Fibroblast of the aortic adventitia (primary cell): ENCODE measurements at places on chromosomes 7 and 10. TPM values are rescaled to one million over a fixed set of nuclear protein-coding genes. Genes with fewer than 3 reads are reported as not detected.

Gene CFAP69
- total RNA-seq, result 3.2 and 6.4 TPM in 2 replicates

Gene ERVW-1
- not detected in 2 replicates for total RNA-seq

Gene SSC4D
- 0.36 and 1.5 TPM in 2 replicates for total RNA-seq

Gene SLC39A12
- not detected in 2 replicates for total RNA-seq

- DNase-seq, result peak; percentile 19
These were observed 4.3 kb downstream of the SLC29A3 start for GRCh38 chr10:71323407-71323806.

- peak; percentile 63 for DNase-seq
These were observed 22.0 kb downstream of the CRPPA start for GRCh38 chr7:16399265-16399831.

DNA sequence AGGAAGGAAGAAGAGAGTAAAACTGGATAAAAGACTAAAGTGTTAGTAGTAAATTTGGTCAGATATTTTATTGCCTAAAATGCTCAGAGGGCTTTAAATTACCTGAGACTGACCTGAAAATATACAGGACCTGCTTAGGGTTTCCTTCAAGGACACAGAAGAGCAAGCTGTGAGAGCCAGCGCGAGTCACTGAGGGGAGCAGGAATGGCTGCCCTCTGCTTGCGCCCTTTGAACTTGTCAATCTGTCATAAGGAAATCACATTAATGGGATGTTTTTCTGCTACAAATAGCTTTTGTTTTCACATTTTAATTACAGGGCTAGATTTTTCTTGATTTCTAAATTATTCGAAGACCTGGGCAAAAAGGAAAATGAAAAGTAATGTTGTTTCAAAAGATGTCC lies 26.9 kb downstream of the DNAJB9 start:
- no peak for DNase-seq

DNA sequence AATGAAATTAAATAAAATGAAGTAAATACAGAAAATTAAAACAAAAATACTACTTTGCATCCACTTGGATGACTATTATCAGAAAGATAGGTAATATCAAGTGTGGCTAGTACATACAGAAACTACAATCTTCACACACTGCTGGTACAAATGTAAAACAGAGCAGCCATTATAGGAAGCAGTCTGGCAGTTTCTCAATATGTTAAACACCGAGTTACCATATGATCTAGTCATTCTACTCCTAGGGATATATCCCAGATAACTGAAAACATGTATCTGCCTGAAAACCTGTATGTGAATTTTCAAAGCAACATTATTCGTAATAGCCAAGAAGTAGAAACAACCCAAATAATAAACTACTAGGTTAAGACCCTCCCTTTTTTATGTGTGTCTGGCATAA lies 33.4 kb downstream of the LARP4B start:
- DNase-seq, result no peak

Gene UCN3
- total RNA-seq, result not detected in 2 replicates

DNA sequence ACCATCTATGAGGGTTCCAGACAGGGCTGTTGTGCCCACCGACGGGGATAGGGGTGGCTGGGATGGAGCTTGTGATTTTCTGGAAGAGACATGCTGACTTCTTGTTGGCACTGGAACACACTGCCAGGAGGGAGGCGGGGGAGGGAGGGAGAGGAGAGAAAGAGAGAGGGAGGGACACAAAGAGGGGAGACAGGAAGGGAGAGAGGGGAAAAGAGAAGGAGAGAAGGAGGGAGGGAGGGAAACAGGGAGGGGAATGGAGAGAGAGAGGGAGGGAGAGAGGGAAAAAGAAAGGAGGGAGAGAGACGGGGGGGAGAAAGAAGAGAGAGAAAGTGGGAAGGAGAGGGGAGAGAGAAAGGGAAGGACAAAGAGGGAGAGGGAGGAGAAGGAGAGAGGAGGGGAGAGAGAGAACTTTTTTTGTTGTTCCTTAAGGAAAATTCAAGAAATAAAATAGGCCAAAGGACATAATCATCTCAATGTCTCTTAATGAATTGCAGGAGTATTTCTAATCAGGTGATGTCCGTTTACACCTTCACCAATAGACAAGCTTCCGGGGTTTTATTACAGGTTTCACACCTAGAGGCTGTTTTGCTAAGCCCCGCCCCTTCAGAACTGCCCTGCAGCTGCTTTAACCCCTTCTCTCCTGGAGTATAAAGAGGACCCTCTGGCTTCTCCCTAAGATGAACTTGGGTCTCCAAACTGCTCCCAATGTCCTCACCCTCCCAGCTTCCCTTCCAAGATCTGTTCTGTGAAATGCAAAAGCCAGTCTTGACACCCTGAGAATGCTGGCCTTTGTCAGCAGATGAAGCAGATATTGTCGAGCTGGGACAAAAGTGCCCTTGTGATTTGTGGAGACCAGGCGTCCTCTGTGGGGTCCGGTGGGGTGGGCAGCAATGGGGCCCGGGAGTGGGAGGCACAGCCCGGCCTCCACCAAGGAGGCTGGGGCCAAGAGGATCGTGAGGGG lies 82.0 kb upstream of the GTF2IRD1 start:
- no peak for DNase-seq

- no peak for DNase-seq
These were observed 105.6 kb downstream of the ZNF22 start for GRCh38 chr10:45106236-45106856.

DNA sequence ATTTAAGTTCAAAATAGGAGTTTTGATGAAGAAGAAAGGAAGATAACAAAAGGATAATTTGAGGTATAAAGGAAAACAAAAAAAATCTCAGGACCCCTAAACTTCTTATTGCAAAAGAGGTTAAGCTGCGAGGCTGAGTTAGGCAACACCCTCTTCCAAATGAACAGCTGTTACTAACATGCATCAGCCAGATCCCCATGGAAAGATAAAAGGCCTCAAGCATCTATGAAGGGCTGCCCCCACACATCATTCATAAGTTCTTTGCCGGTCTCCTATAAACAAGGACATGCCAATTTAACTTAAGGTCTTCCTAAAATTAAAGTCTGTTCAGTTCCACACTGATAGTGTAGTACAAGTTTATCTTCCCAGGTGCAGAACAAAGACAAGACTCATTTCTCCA lies 75.8 kb upstream of the IMMP2L start:
- peak; percentile 11 for DNase-seq

Gene LLCFC1
- total RNA-seq, result not detected in 2 replicates

DNA sequence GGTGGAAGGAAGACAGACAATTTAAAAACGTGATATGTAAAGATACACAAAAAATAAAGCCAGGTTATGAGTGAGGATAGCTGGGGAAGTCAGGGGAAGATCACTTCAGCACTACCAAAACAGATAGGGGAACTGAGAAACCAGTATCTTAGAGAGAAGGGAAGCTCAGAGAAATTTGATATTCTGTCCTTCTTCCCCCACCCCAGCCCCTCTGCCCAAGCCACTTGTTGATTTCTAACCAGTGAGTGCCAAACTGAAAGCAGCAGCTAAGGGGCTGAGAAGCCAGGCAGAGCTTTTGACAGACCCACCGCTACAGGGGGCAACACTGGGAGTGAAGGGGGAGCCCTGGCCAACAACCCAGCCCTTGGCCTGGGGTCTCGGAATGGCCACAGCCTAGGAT lies 9.1 kb upstream of the SLC29A3 start:
- DNase-seq, result no peak

- no peak for DNase-seq
These were observed 329.4 kb downstream of the OTUD1 start for GRCh38 chr10:23768281-23768680.

DNA sequence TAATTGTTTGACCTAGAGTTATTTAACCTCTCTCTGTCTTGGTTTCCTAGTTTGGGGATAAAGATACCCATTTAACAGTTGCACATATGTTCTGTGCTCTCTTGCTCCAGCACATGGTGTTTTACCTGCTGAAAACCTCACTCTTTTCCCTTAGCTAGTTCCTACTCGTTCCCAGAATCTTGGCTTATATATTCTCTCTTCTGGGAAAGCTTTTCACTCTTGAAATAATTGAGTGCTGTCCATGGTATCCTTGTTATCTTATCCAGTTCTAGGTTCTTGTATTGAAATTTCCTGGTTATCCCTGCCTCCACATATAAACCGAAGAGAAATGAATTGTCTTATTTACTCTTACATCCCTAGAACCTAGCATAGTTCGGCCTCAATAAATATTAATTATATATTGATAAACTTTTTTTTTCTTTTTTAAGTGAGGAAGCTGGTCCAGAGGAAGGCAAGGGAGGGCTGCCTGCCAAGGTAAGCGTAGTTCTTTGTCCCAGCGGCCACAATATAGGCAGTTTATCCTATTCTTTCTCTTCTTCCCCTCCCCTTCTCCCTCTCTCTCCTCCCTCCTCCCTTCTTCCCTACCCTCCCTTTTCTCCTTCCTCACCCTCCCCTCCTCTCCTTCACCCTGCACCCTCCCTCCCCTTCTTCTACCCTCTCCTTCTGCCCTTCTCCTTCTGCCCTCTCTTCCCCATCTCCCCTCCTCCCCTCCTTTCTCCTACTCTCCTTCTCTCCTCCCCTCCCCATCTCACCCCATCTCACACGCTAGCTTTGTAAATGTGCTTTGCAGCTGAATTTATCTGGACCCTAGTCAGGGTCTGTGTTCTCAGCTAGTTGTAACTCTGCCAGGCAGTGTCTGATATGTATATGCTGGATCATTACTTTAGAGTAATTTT lies 7.9 kb downstream of the WEE2 start:
- DNase-seq, result no peak

DNA sequence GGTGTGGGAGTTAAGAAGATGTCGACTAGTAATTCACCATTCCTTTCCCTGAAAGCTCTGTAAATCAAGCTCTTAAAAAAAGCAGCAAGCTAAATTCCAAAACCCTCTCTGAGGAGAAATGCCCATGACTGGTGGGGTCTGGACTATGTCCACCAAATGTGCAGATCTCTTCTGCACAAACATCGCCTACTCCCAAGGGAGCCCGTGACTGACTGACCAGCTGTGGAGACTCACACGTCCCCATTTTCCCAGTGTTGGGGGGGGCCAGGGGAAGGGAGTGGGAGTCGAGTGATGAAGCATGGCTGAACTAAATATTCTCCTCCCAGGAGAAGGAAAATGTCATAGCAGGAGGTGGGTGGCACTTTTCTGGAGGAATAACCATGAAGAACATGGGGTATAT lies 164.1 kb upstream of the HPS1 start:
- no peak for DNase-seq

- no peak for DNase-seq
These were observed 338.3 kb downstream of the ETV1 start for GRCh38 chr7:13651167-13651566.

Gene PILRA
- total RNA-seq, result 0.27 TPM in 1 of 2 replicates, not detected in the other

- DNase-seq, result no peak
These were observed 192.6 kb downstream of the CFTR start for GRCh38 chr7:117672453-117672852.

Gene CCDC201
- 0.09 TPM in 1 of 2 replicates, not detected in the other for total RNA-seq

DNA sequence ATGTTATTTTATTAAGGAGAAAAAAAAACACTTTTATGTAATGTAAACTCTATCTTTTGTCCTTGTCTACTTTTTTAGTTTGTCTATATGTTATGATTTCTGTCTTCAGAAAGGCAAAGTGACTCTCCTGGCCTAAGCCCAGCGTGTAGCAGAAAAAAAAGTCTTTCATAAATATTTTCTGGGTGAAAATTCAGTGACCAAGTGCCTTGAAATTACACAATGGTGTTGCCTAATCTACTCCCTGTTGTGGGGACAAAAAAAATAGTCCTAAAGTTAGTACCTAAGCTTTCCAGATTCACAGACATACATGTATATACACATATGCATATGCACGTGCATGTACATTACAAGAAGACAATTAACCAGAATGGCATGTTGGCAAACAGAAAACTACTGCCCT lies 1257.8 kb upstream of the SORCS1 start:
- DNase-seq, result no peak

DNA sequence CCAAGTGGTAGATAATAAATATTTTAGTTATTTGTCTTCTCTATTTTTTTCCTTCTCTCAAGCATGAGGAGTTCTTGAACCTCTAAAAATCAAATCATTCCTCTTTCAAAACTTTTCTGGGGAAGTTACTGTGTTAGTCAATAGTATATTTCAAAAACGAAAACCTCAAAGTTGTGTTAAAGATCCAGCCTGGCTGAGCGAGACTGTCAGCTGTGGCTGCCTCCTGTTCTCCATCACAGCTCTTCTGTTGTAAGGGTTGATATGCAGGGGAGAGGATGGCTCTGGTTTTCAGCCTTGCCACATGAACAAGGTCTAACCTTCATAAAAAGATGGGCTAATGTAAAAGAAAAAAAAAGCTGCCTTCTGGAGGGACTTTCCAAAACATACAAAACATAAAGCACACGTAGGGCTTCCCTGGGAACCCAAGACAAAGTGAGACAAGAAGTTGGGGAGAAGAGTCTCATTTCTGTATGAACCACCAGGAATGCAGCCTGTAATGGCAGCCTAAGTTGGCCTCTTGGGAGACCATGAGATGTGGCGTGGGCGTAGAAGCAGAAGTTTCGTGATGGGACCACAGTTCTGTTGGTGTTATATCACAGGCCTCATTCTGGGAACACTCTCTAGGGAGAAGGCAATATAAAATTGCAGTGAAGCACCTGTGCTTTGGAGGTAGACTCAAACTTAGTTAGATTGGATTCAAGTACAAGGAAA lies 77.9 kb upstream of the FHIP2A start:
- DNase-seq, result no peak

DNA sequence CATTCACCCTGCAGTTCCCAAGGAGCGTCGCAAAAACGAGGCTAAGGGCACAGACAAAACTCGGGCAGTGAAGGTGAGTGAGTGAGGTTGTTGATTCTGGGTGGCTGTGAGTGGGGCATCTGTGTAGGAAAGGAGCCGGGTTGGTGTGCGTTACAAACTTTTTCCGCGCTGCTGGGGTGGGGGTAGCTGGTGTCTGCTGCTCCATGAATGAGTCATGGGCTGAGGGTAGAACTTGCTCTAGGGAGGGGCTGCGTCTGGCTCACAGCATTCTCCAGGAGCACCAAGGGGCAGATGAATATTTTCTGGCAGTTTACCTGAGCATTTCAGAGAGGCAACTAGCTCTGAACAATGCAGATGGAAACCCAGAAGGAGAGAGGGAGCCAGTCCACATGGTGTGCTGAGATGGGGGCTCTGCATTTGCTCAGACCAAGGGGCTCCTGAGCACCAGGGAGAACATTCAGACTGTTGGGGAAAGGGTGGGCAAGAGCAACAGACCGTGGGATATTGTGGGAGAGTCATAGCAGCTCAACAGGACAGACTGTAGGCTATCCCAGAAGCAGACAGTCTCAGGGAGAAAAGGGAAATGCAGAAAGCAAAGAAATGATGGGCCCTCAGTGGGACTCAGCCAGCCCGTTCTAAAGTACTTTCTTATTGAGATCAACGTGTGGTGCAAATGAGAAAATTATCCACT lies 18.8 kb downstream of the NOBOX start:
- no peak for DNase-seq

GRCh38 chr10:104778371-104778770 lies 137.3 kb downstream of the SORCS3 start:
- DNase-seq, result no peak

DNA sequence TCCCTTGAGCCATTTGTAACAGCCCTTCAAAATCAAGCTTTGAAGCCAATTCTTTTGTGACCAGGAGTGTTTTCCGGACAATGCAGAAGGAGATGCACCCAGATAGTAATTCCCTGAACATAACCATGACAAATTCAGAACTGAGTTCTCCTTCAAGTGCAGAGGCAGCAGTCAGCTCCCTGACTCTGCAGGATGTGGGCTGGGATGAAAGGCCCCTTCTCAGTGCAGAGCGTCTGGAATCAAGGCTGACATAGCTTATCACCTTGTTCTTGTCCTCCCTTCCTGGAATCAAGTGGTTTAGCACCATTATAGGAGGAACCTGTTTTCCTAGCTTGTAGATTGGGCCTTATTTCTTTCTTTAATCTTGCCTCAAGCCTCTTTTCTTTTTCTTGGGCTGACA lies 143.4 kb downstream of the SORCS3 start:
- no peak for DNase-seq

- no peak for DNase-seq
These were observed 1060.6 kb upstream of the AUTS2 start for GRCh38 chr7:68537774-68538071.
